ENCODE measurements at places on chromosomes 2 and 18.

DNA sequence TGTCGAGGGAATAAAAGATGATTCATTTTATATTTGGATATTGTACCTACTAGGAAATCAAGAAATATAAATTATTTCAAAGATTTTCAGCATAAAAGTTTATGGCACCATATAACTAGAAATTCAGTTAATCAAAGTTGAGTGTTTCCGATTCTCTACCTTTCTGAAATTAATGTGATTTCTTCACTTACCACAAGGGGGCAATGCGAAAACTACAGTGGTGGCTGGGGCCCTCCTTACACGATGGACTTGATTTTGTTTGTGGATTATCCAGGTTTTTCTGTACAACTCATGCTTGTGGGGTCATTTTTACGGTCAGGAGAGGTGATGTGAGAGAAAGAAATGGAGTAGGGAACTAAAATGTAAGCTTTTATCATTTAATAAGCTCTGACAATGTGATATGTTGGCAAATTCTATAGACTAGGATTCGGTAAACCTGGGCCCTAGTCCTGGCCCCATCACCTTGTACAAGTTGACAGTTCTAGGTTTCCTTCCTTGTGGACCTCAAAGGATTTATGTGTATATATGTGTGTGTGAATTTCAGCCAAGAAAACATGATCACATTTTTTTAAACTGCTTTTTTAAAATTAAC lies 47.6 kb downstream of the G6PC2 start:
- DNase-seq = no peak

DNA sequence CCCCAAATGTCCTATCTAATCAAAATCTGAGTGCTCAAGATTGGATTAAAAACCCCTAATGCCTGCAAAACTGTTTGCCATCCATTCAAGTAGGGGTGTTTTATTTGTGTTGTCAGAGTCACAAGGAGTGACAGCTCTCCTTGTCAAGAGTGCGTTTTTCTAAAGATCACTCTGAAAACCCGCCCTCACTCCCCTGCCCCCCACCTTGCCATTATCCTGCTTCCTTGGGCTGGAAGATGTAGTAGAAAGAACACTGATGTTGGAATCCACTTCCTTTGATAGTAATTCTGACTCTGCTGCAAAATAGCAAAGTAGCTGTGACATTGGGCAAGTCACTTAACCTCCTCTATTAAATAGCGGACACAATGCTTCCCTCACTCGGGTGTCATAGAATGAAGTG lies 155.6 kb downstream of the TSN start:
- no peak for DNase-seq

DNA sequence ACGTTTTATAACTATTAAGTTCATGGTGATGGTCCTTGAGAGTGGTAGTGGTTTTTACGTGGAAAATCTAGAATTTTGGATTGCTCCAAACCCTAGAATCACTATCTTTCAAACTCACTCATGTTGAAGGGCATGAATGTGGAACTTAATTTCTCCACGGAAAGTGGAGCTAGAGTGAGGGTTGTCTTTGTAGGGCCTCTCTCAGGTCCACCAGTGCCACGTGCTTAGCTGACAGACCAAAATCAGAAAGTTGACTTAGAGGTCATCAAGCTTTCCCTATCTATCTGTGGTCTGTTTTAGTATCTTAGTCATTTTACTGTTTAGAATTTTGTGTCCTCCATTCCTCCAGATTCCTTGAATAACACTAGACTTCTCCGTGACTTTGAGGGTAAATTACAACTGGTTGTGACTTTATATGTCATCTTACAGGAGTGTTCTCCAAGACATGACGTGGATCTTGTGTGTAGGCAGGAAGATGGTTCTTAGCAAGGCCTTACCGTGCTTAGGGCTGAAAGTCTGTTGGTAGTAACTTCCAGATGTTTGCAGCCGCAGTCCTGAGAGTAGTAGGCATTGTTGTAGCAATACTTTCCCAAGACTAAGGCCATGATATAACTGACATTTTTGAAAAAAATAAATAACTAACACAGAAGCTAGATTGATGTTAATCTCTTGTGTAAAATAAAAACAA lies 26.8 kb downstream of the DIS3L2 start:
- no peak for DNase-seq

DNA sequence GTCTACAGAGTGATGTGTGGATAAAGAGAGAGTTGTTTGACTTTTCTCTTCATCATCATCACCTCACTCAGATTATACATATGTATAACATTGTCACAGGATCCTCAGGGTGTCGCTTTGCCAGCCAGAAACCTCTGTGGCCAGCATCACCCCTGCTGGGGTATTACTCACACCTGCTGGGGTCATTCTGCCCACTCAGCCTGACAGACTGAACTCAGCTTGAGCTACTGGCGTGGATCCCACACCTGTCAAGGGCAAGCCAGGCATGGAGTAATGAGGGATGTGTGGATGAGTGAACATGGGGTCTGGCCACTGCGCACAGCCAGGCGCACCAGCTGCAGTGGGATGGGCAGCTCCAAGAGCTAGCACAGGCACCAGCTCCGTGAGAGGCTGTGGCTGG lies 870.6 kb downstream of the CBLN2 start:
- DNase-seq = no peak

GRCh38 chr2:48504647-48505327 lies 25.2 kb upstream of the STON1 start:
- DNase-seq = no peak

GRCh38 chr2:98716786-98717185 lies 14.1 kb downstream of the MGAT4A start:
- DNase-seq = no peak

DNA sequence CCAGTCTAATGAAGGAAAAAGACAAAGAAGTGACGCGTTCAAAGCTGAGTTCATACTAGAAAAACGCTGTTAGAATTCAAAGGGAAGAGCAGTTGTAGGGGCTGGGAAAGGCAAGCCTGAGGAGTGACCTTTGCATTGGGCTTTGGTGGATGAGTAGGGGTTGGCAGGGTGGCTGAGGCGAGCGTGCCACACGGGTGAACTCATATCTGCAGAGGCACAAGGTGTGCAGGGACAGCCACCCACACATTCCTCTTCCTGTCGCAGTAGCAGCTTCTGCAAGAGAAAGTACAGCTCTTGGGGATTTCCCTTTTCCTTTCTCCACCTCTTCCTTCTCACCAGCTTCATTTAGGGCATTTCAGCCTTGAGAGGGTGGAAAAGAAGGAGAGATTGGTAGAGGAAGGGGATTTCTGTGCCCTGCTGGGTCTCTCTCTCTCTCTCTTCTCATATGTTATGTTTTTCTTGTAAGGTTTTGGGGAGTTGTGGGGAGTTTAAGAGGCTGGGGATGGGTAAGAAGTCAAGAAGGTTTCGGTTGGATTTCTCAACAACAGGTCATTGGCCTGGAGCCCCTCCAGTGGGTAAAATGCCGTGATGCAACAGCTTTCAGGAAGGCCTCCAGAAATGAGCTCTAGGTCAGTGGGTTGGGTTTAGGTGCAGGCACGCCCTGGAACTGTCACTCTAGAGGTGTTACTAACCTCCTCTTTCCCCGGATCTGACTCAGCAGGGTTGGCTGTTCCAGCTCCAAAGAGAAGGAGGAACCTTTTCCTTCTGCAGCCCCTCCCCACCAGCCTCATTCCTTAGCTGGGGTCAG lies 40.1 kb downstream of the ODC1 start:
- no peak for DNase-seq

DNA sequence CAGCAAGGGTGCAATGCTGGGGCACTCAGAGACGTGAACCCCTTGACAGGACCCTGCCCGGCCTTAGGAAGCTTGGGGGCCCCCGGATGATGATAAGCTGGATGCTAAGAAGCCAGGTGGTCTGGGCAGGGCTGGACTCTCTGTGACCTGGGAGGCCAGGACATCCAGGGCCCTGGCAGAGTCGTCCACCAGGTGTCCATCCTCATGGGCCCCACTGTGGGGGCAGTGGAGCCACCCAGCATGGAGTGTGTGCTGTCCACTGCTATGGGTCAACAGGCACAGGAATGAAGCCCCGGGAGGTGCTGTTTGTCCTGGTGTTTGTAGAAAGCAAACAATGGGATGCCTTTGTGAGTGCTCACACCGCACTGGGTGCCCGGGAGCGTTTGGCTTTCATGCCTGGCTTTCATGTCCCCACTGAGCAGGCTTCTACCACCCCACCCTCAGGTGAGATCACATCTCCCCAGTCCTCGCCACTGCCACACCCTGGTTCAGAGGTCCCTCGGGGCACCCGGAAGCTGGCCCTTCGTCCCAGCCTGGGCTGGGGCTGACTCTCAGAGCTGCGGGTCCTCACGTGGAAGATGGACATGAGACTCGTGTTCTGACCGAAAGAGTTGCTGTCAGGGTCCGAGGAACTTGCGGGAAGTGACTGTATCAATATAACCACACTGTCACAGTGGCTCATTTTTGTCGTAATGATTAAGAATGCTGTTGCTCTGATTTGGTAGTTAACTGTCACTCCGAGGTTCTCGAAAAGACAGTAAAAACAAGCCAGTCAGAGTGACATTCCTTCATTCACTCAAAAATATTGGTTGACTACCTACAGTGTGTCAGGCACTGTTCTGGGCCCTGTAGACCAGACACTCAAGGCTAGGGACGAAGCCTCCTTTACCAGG lies 53.3 kb downstream of the INHBB start:
- no peak for DNase-seq

DNA sequence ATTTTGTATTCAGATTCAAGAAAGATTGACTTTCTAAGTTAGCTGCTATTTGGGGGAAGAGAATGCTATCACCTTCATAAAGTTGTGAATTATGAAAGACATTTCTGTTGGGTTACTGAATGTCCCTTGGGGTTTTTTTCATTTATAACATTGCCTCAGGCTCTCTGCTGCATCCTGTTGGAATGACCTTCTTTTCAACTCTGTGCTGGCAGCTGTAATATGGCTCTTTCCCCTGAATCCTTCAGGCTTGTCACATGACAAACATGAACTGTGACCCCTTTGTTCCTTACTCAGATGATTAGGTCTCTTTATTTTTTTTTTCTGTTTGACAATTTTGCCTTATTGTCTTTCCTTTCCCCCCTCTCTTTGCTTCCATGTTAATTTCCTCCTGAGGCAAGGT lies 159.8 kb downstream of the TAF4B start:
- no peak for DNase-seq

DNA sequence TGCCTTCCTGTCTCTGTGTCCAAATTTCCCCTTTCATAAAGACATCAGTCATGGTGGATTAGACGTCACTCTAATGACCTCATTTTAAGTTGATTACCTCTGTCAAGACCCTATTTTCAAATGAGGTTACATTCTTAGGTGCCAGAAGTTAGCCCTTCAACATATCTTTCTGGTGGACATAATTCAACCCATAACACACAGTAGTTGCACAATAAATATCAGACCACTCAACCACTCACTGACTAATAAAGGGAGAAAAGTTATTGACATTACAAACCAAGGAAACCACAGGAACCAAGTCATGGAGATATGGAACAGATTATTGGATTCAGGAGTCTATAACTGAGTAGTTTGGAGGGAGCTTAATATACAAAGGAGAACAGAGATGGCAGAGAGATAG lies 377.4 kb upstream of the ACVR2A start:
- no peak for DNase-seq

DNA sequence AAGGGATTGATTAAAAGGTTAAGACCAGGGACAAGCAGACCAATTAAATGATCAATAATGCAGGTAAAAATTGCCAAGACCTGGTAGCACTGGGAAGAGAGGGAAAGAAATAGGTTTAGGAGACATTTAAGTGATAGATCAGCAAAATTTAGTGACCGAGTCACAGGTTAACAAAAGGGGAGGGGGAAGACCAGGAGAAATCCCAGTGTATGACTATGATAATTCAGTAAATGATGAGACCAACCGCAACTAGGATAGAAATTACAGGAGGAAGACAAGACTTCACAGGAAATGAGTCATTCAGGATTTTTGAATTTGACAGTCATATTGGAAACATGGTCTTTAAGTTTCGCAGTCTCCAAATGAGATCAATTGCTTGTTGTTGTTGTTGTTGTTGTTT lies 62.9 kb downstream of the COBLL1 start:
- DNase-seq = no peak

DNA sequence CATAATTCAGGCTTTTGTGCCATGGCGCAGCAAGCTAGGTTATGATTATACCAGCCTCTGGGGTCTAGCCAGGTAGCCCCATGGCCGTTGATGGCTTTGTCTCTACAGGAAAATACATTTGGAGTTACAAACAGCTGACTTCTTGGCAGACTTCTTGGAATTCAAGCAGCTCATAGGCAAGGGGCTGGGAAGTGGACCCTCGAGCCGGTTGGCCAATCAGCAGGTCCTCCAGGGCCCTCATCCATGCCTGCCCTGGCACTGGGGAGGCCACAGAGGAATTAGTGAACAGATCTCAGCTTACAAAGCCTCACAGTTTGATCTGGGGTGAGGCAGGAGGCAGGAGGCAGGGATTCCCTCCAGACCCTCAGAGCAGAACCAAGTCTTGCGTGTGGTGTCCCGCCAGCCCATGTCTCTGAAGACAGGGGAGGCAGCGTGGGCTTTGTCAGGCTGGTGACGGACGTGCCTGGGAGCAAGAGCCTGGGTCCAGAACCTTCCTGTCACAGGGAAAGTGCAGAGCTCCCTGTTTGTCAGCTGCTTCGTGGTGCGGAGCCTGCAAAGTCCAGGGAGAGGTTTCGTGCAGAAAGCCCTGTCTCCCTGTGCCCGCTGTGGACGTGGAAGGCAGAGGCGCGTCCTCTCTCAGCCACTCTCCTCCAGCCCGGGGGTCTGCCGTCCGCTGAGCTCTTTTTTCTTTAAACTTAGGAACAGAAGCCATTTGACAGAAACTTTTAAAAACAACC lies 131.7 kb downstream of the KLHL29 start:
- no peak for DNase-seq

- no peak for DNase-seq
These were observed 19.3 kb downstream of the PPP4R1 start for GRCh38 chr18:9594823-9595596.

GRCh38 chr2:235051436-235052260 lies 99.8 kb downstream of the SH3BP4 start:
- DNase-seq = no peak

DNA sequence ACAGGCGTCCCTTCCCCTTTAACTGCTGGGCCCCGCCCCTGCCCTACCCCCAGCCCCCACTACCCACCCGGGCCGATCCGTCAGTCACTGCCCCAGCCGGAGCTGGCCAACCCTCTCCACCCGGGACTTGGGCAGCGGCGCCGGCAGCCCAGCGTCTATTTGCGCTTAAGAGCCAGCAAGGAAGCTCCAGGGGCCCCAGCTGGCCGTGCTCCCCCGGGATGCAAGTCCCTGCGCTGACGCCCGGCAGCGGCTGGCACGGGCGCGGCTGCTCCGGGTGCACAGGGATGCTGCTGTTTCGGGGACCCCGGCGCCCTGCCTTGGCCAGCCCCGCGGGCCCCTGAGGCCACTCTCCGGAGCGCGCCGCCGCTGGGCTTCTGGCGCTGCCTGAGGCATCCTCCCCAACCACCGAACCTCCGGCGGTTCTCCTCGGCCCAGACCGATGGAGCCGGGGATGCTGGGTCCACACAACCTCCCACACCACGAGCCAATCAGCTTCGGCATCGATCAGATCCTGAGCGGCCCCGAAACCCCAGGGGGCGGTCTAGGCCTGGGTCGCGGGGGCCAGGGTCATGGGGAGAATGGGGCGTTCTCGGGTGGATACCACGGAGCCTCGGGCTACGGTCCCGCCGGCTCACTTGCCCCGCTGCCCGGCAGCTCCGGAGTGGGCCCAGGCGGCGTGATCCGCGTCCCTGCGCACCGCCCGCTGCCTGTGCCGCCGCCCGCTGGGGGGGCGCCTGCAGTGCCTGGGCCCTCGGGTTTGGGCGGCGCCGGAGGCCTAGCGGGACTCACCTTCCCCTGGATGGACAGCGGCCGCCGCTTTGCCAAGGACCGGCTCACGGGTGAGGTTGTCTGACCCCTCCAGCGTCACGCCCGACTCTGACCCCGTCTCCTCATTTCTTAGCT lies at the start of gene TLX2:
Gene TLX2, plus strand, starts transcription at position 83 of the 903 bp plus-strand sequence. Its CDS starts 357 bp downstream, at position 440.
- no peak for DNase-seq

Data from CMK (cell line).